Mucosa of gallbladder (tissue), 1 donor: ENCODE measurements at places on chromosomes 3 and 15. TPM values are rescaled to one million over a fixed set of nuclear protein-coding genes. Genes with fewer than 3 reads are reported as not detected.

FBN1 gene
- 57.6 TPM for total RNA-seq

CCR3 gene
- total RNA-seq: not detected

STARD9 gene
- 9.8 TPM for total RNA-seq

MME gene
- 111 TPM for total RNA-seq

CCDC12 gene
- total RNA-seq: 50.0 TPM

TEX55 gene
- not detected for total RNA-seq

GRCh38 chr3:25782938-25783660 is at the start of gene NGLY1:
Gene NGLY1 (minus strand): TSS chr3:25783443. CDS start chr3:25783390, 53 bp downstream.
- peak; percentile 85 for DNase-seq

GRCh38 chr3:43215138-43215537 is 71.2 kb upstream of the SNRK start:
- no peak for DNase-seq

DNA sequence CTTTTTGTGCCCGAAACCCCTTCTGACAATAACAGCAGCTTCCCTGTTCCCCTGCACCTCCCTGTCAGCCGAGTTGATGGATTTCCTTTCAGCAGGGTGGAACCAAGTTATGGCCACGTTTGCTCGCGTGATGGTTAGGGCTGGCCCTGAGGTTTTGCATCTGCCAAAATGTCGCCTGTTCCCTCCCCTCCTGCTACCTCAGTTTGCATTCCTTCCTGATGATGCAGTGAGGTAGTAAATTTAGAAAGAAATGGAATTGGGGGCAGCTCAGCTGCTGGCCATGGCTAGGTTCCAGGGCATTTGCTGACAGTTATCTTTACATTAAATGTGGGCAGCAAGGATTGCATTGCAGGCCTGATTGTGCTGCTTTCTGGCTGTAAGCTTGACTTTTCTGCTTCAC is 13.2 kb downstream of the LIMD1 start:
- DNase-seq: no peak

- DNase-seq: no peak
These were observed 36.8 kb downstream of the CHAC1 start for GRCh38 chr15:40990080-40990479.
